ENCODE measurements at places on chromosomes 4 and X.

- no peak for DNase-seq
These were observed 27.1 kb downstream of the PDLIM3 start for GRCh38 chr4:185508181-185508580.

DNA sequence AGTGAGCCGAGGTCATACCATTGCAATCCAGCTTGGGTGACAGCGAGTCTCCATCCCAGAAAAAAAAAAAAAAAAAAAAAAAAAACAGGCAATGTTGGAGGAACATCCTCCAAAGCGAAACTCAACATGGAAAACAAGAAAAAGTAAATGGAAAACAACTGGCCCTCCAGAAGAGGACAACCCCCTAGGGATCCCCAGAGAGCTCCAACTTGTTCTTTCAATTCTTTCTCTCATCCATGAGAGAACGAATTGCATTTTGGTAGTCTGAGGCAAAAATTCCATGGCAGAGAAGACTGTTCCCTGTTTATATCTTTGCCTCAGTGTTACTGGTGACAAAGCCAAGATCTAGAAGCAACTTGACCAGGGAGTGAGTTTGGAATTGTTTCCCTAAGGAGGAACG is 49.8 kb downstream of the OPHN1 start:
- no peak for DNase-seq

DNA sequence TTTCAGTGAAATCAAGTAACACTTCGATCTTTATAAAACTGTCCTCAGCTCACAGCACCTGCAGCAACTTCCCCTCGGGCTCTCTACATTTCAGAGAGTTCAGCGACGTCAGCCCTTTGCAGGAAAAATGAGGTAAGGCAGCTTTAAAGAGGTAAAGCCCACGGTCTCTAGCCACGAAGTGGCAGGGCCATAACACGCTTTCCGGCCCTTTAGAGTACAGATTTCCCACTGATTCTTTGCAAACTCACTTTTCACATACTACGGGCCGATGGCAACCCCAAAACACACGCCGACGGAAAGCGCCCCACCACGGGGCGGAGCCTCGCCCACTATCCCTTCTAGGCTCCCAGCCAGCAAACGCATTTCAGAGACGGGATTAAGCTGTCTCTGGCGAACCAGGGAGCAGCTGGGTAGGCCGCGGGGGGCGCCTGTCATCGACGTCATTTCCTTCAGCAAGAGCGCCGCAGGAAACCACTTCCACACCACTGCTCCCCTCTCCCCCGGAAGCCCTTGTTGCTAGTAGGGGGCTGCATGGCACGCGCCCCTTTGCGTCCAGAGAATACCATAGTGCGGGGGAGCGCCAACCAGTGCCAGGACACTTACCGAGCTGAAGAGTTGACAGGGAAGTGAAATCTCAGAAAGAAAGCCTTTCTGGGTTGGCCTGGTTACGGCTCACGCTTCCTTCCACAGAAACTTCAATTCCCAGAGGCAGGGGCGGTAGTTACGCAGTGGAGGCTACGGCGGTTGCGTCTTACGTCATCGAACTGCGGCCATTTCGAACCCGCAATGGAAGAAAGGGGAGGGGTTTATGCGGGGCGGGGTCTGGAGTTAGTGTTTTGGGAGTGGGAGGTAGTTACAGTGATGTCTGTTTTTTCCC is at the start of gene TRMT10A:
TSS of gene TRMT10A (minus strand) at position 730 of the 877 bp plus-strand sequence. CDS start 4,701 bp downstream, outside the sequence.
- DNase-seq: peak; percentile 98

GRCh38 chr4:105345838-105346237 is 128.0 kb downstream of the PPA2 start:
- no peak for DNase-seq

GRCh38 chrX:47500554-47500953 is 17.5 kb upstream of the ZNF41 start:
- no peak for DNase-seq

- DNase-seq: no peak
These were observed 84.4 kb upstream of the FAT1 start for GRCh38 chr4:186807808-186808629.

GRCh38 chr4:46131498-46132057 is 7.7 kb upstream of the GABRG1 start:
- DNase-seq: no peak

DNA sequence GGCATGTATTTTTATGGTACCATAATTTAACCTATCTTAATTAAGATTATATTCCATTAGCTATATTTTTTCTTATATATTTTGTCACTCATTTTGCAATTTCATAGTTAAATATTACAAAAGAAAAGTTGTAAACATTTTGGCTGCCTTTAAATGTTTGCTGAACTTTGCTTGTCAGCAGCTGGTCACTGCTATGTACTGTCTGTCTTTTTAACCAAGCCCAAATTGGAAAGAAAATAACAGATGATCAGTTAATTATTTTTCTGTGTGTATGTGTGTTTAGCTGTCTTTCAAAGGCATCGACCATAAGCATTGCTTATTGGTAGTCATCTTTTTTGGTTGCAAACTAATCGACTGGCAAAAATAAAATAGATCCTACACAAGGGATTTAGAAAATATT is 54.4 kb upstream of the SMAD1 start:
- DNase-seq: no peak

- no peak for DNase-seq
These were observed 23.0 kb upstream of the PPA2 start for GRCh38 chr4:105496899-105497298.

GRCh38 chr4:30619679-30620078 is 100.5 kb upstream of the PCDH7 start:
- no peak for DNase-seq

- DNase-seq: no peak
These were observed 74.6 kb downstream of the NAF1 start for GRCh38 chr4:163092093-163092492.

GRCh38 chr4:174189392-174190015 is 94.0 kb downstream of the FBXO8 start:
- no peak for DNase-seq

- DNase-seq: no peak
These were observed 133.3 kb downstream of the STK32B start for GRCh38 chr4:5184606-5185005.

DNA sequence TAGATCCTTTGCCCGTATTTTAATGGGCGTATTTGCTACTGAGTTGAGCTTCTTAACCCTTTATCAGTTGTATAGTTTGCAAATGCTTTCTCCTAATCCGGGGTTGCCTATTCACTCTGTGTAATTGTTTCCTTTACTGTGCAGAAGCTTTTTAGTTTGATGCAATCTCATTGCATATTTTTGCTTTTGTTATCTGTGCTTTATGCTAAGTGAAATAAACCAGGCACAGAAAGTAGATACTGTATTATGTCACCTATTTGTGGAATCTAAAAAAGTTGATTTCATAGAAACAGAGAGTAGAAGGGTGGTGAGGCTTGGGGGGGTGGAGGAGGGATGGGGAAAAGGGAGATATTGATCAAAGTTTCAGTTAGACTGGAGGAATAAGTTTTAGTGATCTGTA is 17.7 kb downstream of the OGT start:
- DNase-seq: no peak

GRCh38 chrX:18701621-18702361 is 5.7 kb upstream of the PPEF1 start:
- no peak for DNase-seq

DNA sequence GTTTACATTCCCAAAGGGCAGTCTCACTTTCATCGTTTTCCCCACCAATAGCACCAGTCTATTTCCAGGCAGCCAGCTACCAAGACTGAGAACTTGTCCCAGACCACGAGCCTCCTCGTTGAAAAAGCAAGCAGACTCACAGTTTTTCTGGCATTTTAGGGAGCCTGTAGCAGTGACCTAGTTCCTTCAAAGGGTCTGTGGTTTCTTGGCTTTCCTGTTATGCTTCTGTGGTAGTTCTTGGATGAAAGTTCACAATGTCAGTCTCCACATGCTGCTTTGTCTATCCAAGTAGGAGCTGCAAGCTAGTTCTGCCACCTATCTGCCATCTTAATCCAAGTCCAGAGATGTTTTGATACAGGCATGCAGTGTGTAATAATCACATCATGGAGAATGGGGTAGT is 151.6 kb upstream of the ZC4H2 start:
- DNase-seq: no peak

DNA sequence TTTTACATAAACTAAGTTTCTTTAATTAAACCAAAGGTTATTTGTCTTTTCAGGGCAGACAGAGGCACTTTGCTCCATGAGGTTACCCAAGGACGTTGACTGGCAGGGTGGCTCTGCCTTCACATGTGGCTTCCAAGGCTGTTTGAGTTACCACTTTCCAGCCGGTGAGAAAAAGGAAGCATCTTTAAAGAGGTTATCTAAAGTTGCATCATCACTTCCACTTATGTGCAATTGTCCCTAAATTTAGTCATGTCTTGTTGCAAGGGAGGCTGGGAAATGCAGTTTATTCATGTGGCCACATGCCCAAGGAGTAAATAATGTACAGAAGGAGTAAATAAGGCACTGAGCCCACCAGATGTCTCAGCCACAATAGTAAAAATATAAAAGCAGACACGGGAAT is 29.0 kb upstream of the RAP1GDS1 start:
- no peak for DNase-seq

- DNase-seq: no peak
These were observed 7.2 kb downstream of the IL15 start for GRCh38 chr4:141643557-141643956.

DNA sequence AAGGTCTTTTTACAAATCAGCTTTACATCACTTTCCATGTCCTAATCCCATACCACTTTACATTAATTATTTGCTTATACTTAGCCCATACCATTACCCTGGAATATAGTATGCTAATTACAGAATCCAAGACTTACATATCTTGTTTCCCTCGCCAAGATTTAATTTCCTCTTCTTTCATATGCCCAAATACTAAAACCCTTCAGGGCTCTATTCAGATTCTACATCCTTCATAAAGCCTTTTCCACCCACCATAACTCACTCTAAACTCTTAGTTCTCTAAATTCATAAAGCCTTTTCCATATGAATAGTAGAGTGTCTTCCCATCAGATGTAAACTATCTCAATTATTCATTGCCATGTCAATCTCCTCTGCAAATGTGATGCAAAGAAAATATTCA is 390.7 kb downstream of the STPG2 start:
- no peak for DNase-seq

DNA sequence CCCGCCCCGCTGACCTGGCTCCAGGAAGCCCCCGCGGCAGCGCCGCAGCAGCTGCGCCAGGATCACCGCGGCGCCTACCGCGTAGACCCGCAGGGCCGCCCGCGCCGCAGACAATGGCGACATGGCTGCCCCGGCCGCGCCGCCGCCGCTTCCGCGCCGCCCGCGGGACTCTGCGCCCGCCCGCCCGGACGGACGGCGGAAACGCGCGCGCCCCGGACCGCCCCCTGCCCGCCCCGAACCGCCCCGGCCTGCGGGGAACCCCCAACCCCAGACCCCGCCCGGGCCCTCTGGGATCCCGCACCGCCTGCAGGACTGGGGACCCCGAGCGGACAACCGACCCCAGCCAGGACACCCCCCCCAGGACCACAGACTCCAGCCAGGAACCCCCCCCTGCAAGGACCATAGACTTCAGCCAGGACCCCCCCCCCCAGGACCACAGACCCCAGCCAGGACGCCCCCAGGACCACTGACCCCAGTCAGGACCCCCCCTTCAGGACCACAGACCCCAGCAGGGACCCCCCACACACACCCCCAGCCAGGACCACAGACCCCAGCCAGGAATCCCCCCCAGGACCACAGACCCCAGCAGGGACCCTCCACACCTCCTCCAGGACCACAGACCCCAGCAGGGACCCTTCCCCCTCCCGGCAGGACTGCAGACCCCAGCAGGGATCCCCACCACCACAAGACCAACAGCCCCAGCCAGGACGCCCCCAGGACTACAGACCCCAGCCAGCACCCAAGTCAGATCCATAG is at the start of the genes DHRSX and ZBED1:
TSS of gene DHRSX (minus strand) at position 174 of the 756 bp plus-strand sequence. CDS start at position 123, 51 bp downstream.
TSS of gene ZBED1 (minus strand) at position 174 of the 756 bp plus-strand sequence. CDS start 10,257 bp downstream, outside the sequence.
- no peak for DNase-seq

GRCh38 chr4:13160920-13161319 is 323.2 kb downstream of the RAB28 start:
- DNase-seq: no peak

DNA sequence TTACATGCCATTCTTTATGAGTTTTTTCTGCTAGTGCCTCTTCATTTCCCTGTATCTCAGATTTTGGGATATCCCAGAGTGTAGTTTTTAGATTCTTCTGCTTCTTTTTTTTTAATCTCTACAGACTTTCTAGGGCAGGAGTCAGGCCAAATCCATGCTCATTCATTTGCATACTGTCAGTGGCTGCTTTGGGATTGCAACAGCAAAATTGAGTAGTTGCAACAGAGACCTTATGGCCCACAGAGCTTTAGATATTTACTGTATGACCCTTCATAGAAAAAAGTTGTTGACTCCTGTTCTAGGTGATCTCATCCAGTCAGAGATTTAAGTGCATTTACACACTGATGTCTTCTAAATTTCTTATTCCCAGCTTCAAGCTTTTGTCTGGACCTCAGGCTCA is 35.3 kb downstream of the ARFIP1 start:
- no peak for DNase-seq

- no peak for DNase-seq
These were observed 67.0 kb downstream of the TMEM156 start for GRCh38 chr4:38964942-38965775.

DNA sequence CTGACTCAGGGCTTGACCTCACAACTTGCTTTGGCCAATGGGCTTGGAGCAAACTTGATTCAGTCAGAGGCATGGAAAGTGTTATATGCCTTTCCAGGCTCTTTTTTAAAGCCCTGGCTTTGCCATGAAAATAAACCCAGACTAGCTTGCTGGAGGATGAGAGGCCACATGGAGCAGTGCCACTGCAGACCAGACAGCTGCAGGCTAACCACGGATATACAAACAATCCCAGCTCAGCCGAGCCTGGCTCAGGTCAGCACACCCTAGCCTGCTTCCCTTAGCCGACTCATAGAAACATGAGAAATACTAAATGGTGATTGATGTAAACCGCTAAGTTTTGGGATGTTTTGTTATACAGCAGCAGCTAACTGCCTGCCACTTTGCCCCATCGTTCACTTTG is 345.1 kb downstream of the ARHGAP10 start:
- DNase-seq: no peak

- peak; percentile 43 for DNase-seq
These were observed 171.8 kb downstream of the HNRNPD start for GRCh38 chr4:82201805-82202641.

DNA sequence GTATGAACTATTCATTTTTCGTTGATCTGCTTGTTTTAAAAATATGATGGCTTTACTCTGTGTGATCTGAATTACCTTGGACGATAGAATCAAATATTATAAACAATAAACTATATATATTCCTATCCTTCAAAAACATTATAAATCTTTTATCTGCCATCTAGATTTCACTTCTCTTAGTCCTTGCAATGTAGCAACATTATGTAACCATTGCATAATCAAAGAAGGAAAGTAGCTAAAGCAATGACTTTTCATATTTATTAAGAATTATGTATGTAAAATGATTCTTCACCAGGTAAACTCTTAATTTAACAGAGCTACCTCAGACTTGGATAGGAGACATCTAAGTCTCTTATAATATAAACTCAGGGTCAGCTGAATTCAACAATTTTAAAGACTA is 210.5 kb downstream of the ADAMTS3 start:
- no peak for DNase-seq
